Lower lobe of right lung (tissue), 2 donors: ENCODE measurements at places on chromosomes 12 and 14. TPM values are rescaled to one million over a fixed set of nuclear protein-coding genes. Genes with fewer than 3 reads are reported as not detected.
A peak's percentile ranks its signal among the peaks of the same experiment; 100 is the strongest.

DNA sequence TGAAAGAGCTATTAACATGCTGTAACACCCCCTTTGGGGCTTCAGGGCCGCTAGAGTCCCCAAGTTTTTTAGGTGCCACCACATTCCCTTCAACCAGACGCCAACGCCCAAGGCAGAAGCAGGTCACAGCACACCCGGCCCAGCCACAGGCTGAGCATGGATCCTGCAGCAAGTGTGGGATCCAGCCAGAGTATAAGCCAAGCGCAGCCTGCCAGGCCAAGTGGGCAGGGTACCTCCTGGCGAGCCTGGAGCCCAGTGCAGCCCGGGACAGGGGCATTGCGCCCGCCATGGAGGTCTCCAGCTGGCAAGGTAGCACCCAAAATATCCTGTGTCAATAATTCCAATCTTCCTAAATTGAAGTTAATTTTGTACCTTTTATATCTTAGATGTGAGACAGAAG lies 55.5 kb downstream of the EML5 start:
- no peaks in the 10 kb centered on the region for H3K36me3 ChIP-seq
- H3K27me3 ChIP-seq, result no peaks in the 10 kb centered on the region
- no peak overlapping the region for H3K4me3 ChIP-seq
- H3K27ac ChIP-seq, result no peak overlapping the region

- DNase-seq, result no peak
- no peaks in the 10 kb centered on the region for H3K27me3 ChIP-seq
- H3K4me3 ChIP-seq, result no peak overlapping the region
- H3K36me3 ChIP-seq, result peaks cover 52% of the 10 kb centered on the region
Measured at GRCh38 chr12:64461634-64462414, 9.9 kb downstream of the TBK1 start.

DNA sequence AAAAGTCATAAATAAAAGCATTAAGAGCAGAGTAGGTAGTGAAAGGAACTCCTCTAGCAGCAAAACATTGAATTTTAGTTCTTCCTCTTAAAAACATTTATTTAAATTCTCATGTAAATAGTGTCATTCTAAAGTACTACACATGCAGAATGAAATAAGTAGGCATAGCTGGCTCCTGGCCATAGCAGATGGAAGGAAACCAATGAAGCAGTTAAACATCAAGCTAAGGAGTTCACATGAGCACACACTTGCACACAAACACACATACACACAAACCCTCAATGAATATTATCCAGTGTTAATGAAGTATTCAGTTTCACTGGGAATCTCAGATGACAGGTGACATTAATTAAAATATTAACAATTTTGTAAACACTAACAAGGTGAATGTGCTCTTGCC lies 69.3 kb downstream of the SLC35F4 start:
- no peaks in the 10 kb centered on the region for H3K36me3 ChIP-seq
- H3K4me3 ChIP-seq, result no peak overlapping the region
- H3K27me3 ChIP-seq, result no peaks in the 10 kb centered on the region
- H3K4me1 ChIP-seq, result no peaks in the 10 kb centered on the region
- H3K27ac ChIP-seq, result no peak overlapping the region

Gene C14orf180
- 0.18 TPM for total RNA-seq

- H3K4me3 ChIP-seq, result no peak overlapping the region
- H3K4me1 ChIP-seq, result peaks cover 6% of the 10 kb centered on the region
- no peak overlapping the region for H3K27ac ChIP-seq
- H3K36me3 ChIP-seq, result no peaks in the 10 kb centered on the region
- no peak for DNase-seq
- no peaks in the 10 kb centered on the region for H3K27me3 ChIP-seq
Measured at GRCh38 chr12:52971679-52972329, 22.9 kb downstream of the KRT18 start.

DNA sequence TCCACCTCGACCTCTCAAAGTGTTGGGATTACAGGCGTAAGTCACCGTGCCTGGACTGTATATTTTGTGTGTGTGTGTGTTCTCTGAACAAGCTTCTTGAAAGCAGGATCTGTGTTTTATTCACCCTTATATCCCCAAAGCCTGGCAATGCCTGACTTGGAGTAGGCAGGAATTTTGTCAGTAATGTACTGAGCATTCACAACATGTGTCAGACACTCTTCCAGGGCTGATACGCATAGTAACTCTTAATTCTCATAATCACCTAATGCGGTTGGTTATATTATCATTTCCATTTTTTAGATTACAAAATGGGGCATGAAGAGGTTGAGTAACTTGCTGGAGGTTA lies 50.4 kb upstream of the PLEKHG3 start:
- DNase-seq, result no peak
- H3K36me3 ChIP-seq, result no peaks in the 10 kb centered on the region
- peaks cover 16% of the 10 kb centered on the region for H3K4me1 ChIP-seq
- peak overlapping the region; percentile 64 for H3K27ac ChIP-seq
- no peak overlapping the region for H3K4me3 ChIP-seq
- no peaks in the 10 kb centered on the region for H3K27me3 ChIP-seq

DNA sequence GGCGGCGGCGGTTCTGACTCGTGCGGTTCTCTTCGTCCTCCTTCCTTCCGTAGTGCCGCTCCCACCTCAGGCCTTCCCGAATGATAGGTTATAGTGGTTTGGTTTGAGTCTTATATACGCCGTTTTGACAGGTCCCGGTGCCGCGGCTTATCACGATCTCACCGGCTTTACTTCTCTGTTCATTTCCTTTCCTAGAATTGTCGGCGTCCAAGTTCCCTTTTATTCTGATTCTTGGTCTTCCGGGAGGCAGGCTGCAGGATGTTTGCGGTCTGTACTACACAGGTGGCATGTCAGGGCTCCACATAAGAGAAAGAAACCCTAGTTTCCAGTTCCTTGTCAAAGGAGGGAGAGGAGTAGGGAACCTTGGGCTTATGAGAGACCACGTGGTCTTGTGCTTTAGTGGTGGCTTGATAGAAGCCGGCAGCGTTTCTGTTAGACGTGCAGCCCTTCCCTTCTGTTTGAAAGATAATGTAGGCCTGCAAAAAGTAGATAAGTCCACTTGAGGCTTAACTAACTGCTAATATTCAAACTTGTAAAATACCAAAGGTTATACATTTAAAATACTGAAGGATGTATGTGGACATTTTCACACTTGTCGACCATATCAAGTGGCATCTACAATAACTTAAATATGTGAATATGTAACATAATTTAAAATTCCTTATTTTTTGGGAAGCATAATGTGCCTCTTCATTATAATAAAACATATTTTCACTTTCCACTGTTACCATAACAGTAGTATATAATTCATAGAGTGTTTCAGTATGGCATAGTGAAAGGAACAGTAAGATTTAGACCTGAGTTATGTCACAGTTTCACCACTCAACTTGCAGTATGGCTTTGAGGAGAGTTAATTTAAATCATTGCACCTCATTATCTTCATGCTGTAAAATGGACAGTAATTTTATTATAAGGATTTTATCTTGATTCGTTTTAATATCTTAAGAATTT lies 804 bp downstream of the USP15 start:
- H3K27me3 ChIP-seq, result no peaks in the 10 kb centered on the region
- no peaks in the 10 kb centered on the region for H3K36me3 ChIP-seq
- H3K4me3 ChIP-seq, result peak overlapping the region; percentile 92
- peak; percentile 63 for DNase-seq
- peak overlapping the region; percentile 95 for H3K27ac ChIP-seq

- H3K4me1 ChIP-seq, result no peaks in the 10 kb centered on the region
- no peak overlapping the region for H3K27ac ChIP-seq
- H3K4me3 ChIP-seq, result no peak overlapping the region
- DNase-seq, result no peak
- no peaks in the 10 kb centered on the region for H3K36me3 ChIP-seq
- no peaks in the 10 kb centered on the region for H3K27me3 ChIP-seq
Measured at GRCh38 chr12:38915429-38916182, 10.2 kb upstream of the CPNE8 start.

Gene SIX1
- 2.3 TPM for total RNA-seq

DNA sequence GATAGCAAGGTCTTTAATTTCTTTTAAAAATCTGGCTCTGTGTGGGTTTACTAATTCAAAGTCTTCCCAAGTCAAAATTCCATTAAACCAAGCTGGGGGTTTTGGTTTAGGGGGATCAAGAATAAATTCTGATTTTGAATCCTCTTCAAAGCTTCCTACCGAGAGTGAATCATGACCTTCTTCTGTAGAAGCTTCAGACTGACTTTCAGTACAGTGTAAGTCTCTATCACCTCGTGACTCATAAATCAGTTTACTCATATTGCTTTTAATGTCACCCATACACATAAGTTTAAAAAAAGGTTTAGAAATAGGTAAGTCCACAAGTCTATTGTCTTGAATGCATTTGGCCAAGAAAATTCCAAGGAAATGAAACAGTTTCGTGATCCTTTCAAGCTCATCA lies 80.6 kb upstream of the STRN3 start:
- H3K27me3 ChIP-seq, result no peaks in the 10 kb centered on the region
- no peaks in the 10 kb centered on the region for H3K4me1 ChIP-seq
- DNase-seq, result no peak
- peaks cover 100% of the 10 kb centered on the region for H3K36me3 ChIP-seq
- H3K27ac ChIP-seq, result no peak overlapping the region
- H3K4me3 ChIP-seq, result no peak overlapping the region

GRCh38 chr12:31756977-31757420 lies 28.2 kb upstream of the AMN1 start:
- DNase-seq, result no peak
- no peaks in the 10 kb centered on the region for H3K27me3 ChIP-seq

DNA sequence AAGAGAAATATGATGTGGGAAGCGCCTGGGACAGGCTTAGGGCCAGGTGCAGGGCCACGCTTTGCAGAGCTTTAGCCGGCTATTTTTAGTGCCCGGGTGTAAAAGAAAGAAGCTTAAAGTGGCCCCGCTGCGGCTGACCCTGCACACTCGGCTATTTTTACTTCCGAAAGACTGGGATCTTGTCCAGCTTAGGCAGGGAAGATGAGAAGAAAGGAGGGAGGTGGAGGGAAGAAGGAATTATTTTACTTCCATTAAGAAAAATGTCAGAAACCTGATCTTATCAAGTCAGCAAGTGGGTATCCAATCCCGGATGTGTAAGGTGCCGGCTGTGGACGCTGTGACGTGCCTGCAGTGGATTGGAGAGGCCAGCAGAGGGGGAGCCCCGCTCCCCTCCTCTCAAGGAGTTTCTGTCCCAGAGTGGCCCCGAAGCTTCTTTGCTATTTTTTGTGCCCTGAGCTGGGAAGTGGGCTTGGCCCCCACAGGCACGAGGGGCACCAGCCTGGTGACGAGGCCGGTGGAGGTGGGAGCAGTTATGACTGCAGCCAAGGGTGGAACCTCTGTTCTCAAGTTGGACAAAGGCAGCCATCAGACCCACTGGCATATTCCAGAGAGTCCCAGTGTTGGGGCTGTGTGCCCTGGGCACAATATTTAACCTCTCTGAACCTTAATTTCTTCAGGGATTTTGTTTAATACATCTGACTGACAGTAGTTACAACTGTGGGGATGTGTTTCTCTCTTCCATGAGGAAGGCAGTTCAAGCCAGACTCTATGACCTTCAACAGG lies 97.7 kb downstream of the ESRRB start:
- DNase-seq, result no peak
- H3K4me3 ChIP-seq, result peak overlapping the region; percentile 33
- no peaks in the 10 kb centered on the region for H3K36me3 ChIP-seq
- no peaks in the 10 kb centered on the region for H3K27me3 ChIP-seq

Gene CRACR2A
- 7.9 TPM for total RNA-seq

- peaks cover 88% of the 10 kb centered on the region for H3K4me1 ChIP-seq
- H3K27me3 ChIP-seq, result no peaks in the 10 kb centered on the region
- no peak overlapping the region for H3K4me3 ChIP-seq
- DNase-seq, result no peak
- peak overlapping the region; percentile 100 for H3K27ac ChIP-seq
Measured at GRCh38 chr14:73762375-73762822, 48.2 kb upstream of the PNMA1 start.

Gene PAWR
- total RNA-seq, result 53.5 TPM
